ENCODE measurements at places on chromosomes 7 and 10.
A peak's percentile ranks its signal among the peaks of the same experiment; 100 is the strongest.

DNA sequence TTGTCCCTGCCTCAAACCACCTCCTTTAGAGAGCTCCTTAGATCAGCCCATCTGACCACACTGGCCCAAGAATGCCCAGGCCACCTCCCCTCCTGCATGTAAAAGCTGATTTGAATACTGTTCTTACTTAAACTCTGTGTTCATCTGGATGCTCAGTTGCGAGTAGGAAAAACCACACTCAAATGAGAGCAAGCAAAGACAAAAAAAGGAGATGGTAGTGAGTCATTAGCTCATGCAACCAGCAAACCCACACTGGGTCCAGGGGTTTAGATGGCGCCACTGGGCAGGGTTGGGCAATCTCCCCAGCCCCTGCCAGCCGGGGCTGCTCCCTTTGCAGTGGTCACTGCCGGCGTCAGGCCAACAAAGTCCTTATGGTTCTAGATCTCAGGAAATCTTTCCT is 32.7 kb downstream of the TSPAN15 start:
- no peak for DNase-seq

- no peak for DNase-seq
Measured at GRCh38 chr10:52108236-52108635, 205.8 kb upstream of the DKK1 start.

GRCh38 chr10:63673246-63673645 is 152.0 kb downstream of the REEP3 start:
- no peak for DNase-seq

- no peak for DNase-seq
Measured at GRCh38 chr10:123936426-123936825, 44.8 kb upstream of the CPXM2 start.

DNA sequence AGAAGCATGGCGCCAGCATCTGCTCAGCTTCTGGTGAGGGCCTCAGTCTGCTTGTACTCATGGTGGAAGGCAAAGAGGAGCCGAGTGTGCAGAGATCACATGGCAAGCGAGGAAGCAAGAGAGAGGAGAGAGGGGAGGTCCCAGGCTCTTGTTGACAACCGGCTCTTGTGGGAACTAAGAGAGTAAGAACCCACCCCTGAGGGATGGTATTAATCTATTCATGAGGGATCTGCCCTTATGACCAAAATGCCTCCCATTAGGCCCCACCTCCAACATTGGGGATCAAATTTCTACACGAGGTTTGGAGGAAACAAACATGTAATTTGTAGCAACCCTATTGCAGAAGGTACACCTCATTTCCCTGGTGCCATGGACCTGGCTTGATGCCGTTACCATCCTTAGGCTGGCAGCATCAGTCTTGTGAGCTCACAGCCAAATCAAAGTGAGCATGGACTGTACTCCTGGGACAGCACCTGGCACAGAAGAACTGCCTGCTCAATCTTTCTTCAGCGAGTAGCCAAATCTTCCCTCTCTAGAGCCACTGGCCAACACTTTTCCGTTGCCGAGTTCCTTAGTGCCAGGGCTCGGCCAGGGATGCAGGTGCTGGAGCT is 6.5 kb downstream of the BTBD16 start:
- no peak for DNase-seq

- DNase-seq = no peak
Measured at GRCh38 chr7:134720091-134720935, 59.1 kb upstream of the CALD1 start.

GRCh38 chr7:155774947-155775346 is 37.3 kb downstream of the SHH start:
- DNase-seq = no peak

DNA sequence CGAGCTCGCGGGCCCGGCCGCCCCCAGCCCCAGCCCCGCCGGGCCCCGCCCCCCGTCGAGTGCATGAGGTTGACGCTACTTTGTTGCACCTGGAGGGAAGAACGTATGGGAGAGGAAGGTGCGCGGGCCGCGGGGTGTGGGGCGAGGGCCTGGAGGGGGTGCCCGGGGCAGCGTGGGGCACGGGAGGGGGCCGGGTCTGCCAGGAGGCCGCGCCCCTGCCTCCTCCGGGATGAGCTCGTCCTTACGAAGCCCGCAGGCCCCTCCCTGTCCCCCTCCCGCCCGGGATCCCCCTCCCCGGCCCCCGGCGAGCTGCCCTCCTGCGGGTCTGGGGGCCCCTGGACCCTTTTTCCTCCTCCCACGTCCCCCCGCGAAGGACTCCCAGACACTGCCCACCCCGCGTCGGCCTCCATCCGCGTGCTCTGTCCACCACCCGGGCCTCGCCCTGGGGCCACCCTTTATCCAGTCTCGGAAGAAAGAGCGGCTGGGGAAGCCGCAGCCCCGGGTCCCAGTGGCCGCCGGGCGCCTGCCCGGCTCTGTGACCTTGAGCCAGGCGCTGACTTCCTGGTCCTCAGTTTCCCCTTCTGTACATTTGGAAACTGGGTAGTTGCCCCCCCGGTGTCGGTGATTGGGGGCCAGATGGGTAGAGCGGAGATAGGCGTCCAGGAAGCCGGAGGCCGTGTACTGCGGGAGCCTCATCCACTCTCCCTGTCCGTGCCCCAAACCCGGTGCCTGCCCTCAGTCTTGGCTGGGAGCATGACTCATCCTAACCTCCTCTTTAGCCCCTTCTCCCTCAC is 521 bp downstream of the LIMK1 start:
- DNase-seq = peak; percentile 51

DNA sequence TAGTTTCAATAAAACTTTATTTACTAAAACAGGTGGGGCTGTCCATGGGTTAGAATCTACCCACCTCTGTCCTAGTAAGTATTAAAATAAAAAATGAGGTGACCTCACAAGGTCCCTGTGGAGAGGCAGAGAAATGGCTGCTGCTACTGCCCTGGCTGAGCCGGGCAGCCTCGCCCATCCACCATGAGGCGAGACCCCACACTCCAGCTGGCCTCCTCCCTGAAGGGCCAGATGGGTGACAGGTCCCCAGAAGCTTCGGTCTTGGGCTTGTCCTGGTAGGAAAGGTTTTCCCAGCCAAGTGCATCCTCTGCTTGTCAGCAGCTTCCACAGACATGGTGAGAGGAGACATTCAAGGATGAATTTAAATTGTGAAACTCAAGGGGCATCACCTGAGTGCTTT is 565.8 kb downstream of the PTPRN2 start:
- DNase-seq = no peak

- no peak for DNase-seq
Measured at GRCh38 chr10:22673091-22673392, 41.3 kb downstream of the PIP4K2A start.

DNA sequence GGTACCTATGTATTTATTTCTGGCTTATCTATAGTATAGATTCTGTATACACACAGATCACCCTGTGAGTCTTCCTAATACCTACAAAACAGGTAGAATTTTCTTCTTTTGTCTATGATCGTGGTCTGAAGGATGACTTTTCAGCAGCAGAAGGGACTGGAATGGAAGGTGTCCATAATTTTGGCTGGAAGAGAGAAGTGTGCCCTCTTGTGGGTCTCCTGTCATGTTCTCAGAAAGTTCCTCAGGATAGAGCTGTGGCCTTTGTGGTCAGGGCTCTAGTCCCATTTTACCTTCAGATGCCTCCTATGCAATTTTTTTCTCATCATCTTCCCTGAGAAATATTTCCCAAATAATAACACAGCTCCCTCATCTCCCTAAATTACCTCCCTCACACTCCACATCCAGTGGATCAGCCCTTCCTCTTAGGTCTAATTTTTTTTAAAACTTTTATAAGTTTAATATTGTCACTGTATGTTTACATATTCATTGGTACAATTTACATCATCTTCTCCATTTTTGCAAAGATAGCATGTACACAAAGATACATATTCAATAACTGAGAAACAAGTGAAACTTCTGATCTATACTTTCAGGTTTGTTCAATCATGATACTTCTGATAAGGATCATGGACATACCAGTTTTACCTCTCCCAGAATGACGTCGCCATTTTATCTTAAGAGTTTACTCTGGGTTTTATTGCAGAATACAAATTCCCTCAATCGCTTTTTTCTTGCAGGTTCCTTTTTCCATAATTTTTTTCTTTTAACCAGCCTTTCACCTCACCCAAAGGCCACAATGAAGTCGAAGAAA is 112.7 kb downstream of the REEP3 start:
- DNase-seq = peak; percentile 44
